ENCODE measurements at places on chromosomes 2 and 18.

DNA sequence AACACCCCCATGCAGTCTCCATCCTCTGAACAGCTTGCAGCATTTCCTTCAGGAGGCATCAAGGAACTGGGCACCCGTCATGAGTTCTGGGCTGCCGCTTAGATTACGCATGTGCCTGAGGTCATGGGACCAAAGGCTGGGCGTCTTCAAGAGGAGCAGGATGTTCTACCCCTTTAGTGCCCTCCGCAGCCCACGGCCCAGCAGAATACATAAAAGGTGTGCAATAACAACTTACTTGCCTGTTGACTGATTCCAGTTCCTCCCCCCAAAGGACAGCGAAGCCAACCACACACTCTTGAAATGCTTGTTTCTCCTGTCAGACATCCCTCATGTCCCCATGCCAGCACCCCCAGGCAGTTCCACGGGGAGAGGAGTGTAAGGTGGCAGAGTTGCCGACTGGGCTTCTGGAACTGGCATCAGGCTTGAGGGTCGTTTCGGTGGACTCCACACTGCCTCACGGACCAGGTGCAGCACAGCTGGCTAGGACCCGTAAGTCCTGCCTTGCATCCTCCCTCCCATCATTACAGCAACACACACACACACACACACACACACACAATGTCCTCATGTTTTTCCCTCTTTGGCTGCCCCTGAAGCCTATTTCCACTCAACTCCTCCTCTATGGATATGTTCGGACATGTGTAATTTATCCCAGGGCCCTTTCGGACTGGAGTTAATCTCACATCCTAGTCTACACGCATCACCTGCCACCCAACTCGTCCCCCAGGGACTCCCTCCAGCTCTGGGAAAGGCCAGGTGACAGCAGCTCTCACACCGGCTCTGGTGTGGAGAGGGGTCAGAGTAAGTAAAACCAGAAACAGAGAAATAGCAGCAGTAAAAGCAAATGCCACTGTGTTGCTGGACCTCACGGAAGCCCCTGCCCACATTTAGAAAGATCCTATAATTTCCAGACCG is 200.7 kb downstream of the BCL11A start:
- no peak for DNase-seq

GRCh38 chr2:206023183-206023582 is 62.8 kb downstream of the INO80D start:
- DNase-seq = no peak

DNA sequence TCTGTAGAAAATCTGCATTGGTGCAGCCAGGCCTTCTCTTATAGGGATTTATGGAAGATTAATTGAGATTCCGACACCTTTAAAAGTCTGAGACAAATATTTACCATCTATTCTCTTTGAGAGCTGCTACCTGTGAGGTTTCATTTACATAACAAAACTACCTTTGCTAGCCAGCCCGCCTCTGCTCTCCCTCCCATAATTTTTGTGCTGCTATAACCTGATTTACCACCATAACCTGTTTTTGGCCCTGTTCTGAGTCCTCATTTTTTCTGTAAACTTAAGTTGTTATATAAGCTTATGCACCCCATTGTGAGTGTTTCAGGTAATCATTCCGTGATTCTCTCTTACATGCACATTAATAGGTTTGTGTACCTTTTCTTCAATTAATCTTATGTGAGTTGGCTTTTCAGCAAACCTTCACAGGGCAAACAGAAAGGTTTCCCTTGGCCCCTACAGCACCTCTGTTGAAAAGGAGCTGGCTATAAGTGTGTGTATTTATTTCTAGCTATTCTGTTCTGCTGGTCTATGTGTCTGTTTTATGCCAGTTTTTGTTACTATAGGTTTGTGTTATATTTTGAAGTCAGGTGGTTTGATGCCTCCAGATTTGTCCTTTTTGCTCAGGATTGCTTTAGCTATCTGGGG is 114.9 kb upstream of the XIRP2 start:
- DNase-seq = peak; percentile 17

- no peak for DNase-seq
Observed at GRCh38 chr2:189608795-189609422, 28.3 kb upstream of the SLC40A1 start.

DNA sequence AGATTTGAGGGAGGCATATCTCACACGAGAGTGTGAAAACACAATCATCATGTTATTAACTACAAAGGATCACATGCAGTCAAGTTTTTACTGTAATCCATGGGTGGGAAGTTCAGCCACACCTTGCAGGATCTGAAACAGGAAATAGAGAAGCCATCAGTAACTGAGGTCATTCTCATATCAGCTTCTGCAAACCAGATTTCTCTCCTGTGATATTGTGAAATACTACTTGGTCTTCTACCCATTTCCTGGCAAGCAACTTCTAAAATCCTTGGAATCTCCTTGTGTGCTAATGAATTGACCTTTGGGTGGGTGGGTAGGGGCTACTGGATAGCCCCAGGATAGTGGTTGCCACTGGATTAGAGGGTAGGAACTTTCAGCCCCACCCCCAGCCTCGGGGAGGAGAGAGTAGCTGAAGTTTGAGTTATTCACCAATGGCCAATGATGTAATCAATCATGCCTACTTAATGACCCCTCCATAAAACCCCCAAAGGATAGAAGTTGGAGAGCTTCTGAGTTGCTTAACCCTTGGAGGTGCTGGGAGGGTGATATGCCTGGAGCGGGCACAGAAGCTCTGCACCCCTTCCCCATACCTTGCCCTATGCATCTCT is 25.6 kb upstream of the TGIF1 start:
- DNase-seq = no peak

DNA sequence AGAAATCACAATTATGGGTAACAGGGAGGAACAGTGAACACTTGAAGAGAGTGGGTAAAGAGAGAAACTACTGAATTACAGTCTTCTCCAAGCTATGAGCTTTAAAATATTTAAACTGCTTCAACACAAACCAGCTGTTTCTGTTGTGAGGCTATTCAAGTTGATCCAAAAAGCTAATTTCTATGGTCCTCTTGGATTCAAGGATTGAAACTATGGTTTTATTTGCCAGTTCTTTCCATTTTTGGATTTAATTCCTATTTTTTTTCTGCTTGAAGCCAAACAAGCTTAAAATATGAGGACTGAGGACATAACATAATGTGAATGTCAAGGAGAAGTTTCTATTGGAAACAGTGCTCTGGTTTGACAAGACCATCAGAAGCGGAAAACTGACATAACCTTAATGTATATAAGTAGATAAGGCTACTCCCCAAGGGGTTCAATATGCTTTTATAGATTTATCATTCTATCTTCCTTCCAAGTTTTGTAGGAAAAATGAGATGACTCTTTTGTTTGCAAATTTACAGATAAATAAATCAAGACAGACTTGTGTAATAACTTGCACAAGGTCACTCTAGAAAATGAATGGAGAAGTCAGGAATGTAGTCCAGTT is 60.7 kb upstream of the AQP4 start:
- no peak for DNase-seq

DNA sequence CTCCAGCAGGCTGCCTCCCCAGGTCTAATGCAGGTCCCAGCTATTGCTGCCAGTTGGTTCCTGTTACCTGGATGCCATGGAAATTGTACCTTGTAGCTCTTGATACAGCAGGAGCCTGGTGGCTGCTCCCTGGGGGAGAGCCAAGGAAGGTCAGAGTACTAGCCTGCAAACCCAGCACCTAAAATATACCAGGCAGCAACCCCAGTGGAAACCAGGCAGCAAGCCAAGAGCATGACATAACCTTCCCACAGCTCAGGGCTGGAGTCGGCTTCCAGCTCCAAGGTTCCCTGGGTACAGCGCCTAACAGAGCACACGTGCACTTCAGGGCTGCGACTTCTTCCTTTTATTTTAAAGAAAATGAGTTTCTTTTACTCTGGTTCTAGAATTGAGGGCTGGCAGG is 30.3 kb downstream of the TNP1 start:
- no peak for DNase-seq

- no peak for DNase-seq
Observed at GRCh38 chr2:3601561-3602271, 6.8 kb downstream of the COLEC11 start.

- no peak for DNase-seq
Observed at GRCh38 chr2:230840301-230840700, 24.4 kb upstream of the ITM2C start.

DNA sequence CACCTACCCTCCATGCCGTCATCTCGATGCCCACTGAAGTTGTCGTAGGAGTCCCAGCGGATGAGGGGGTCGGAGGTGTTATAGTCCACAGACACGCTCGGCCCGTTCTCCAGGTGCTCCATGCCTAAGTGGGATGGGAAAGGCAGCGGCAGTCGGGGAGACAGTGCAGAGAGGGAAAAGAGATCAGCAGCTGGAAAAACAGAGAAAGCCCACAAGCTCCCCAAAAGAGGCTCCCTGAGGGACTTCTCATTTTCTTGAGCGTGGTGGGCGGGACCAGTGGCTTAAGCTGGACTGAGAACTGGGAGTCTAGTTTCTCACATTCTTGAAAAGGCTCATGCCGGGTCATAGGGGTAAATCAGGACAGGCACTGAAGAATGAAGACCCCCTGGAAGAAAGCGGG is 121.9 kb downstream of the TNS1 start:
- no peak for DNase-seq

DNA sequence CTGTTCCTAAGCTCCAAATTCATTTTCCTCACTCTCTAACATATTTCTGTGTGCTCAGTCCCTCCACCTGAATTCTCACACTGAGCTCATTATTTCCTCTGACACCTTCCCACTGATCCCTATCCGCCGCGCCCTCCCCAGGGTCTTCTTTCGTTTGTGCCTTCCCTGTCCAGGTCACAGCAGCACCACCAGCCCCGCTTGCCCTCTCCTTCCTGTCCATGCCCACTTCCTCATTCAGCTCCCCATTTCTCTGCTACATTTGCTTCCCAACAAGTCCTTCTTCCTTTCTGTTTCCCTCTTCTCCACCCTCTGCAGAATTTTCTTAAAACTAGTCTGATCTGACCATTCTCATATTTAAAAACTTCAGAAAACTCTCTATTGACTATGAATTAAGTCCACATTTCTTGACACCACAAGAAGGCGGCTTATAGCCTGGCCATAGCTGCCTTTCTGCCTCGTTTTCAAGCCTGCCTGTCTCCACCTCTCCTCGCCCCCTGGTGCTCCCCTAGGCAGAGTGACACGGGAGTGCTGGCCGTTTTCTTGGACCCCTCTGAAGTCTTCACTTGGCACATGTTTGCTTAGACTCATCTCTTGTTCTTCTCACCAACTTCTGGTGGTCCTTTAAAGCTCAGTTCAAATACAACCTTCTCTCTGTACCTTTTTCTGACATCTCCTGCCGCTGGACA is 138.7 kb upstream of the BOD1L2 start:
- no peak for DNase-seq

DNA sequence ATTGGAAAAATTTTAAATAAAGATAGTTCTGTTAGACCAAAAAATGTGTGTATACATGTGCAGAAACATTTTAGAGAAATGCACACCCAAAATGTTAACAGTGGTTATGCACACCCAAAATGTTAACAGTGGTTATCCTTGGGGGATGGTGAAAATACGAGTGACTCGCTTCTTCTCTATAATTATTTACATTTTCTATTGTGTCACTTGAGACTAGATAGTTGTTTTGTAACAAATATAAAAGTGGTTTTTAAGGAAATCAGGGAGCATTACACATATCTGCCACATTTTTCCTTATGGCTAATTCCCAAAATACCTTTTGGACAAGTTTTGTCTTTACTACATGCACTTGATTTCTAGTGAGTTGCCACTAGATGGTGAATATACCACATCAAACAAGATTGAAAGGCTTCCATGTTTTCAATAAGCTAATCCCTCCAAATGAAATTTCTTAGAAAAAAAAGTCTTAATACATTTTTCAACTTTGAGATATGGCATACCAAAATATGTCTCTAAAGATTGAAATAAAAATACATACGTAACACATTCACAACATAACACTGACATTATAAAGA is 9.0 kb upstream of the HIBCH start:
- DNase-seq = no peak

All from NCI-H2081 treated with DMSO at 0.1 percent for 48 hours (cell line).